ENCODE measurements at places on chromosomes 6 and 20. TPM values are rescaled to one million over a fixed set of nuclear protein-coding genes. Genes with fewer than 3 reads are reported as not detected.

The GMPR gene
- 6.1 TPM for total RNA-seq

The GHRH gene
- not detected for total RNA-seq

The PAK5 gene
- 0.76 TPM for total RNA-seq

DNA sequence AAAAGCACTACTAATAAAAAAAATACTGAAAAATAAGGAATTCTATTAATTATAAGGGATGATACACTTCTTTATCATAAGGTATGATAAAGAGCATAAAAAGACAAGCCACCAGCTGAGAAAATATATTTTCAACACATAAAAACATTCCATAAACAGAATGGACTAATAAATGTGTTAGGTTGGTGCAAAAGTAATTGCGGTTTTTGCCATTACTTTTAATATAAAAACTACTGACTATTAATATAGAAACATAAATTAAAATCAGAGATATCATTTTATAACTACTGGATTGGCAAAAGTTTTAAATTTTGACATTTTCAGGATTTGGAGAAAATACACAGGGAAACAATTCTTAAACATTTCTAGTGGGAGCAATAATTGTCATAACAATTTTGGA lies 37.1 kb upstream of the FKBP1C start:
- H3K36me3 ChIP-seq = no peaks in the 10 kb centered on the region
- H3K27ac ChIP-seq = no peak overlapping the region
- no peak for DNase-seq

DNA sequence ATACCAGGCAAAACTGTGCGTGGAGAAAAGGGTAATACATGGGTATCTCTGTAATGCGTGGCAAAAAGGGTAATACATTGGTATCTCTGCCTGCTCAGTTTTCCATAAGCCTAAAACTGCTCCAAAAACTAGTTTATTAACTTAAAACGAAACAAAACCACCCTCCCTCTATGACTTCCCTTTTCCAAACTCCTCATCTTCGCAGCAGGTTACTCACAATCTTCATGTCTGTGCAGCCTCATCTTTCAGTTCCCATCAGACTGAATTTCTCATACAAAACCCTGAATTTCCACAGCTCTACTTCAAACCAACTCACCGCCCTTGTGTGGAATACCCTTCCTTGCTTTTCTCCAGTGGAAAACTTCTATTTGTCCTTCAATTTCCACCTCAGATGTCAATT lies 199.4 kb downstream of the PHACTR1 start:
- H3K4me3 ChIP-seq = no peak overlapping the region
- peaks cover 6% of the 10 kb centered on the region for H3K27me3 ChIP-seq

GRCh38 chr20:56843386-56843785 lies 214.3 kb downstream of the TFAP2C start:
- H3K4me3 ChIP-seq = no peak overlapping the region
- H3K27ac ChIP-seq = no peak overlapping the region
- no peak for DNase-seq
- no peaks in the 10 kb centered on the region for H3K4me1 ChIP-seq
- H3K36me3 ChIP-seq = no peaks in the 10 kb centered on the region

- no peaks in the 10 kb centered on the region for H3K36me3 ChIP-seq
- H3K4me3 ChIP-seq = no peak overlapping the region
- peaks cover 8% of the 10 kb centered on the region for H3K27me3 ChIP-seq
- peaks cover 8% of the 10 kb centered on the region for H3K4me1 ChIP-seq
- H3K27ac ChIP-seq = no peak overlapping the region
These were observed 16.1 kb downstream of the SMOC2 start for GRCh38 chr6:168456907-168457652.

GRCh38 chr6:138476116-138476515 lies 23.2 kb downstream of the NHSL1 start:
- DNase-seq = no peak
- H3K36me3 ChIP-seq = no peaks in the 10 kb centered on the region
- no peaks in the 10 kb centered on the region for H3K27me3 ChIP-seq
- H3K4me3 ChIP-seq = no peak overlapping the region
- H3K4me1 ChIP-seq = no peaks in the 10 kb centered on the region

DNA sequence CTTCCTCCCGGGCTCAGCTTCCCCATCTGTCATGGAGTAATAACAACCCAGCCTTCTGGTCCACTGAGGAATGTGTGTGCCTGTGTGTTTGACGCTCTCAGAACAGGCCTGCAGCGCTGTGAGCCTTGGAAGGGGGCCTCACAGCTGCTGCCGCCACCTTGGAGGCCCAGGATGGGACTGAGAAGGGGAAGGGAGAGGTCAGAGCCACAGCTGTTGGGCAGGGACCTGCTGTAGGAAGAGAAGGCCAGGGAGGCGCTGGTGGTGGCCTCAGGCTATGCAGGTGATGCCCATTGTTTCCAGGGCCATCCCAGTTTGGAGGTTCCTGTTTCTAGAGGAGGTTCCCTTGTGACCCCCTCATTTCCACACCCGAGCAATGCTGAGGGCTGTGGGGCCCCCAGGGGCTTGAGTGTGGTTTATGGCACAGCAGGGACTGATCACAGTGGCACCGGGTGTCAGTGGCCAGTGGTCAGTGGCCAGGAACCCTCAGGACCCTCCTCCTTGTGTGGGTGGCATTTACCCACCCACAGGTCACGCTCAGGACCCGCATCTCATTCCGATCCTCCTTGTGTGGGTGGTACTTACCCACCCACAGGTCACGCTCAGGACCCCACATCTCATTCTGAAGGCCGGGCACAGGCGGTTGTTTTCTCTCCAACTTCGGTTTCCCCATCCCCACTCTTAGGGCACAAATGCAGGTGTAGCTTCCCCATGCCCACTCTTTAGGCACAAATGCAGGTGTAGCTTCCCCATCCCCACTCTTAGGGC lies 14.0 kb downstream of the TPD52L2 start:
- H3K36me3 ChIP-seq = no peaks in the 10 kb centered on the region
- H3K4me3 ChIP-seq = no peak overlapping the region

- no peak overlapping the region for H3K27ac ChIP-seq
- DNase-seq = no peak
- peaks cover 5% of the 10 kb centered on the region for H3K27me3 ChIP-seq
- no peaks in the 10 kb centered on the region for H3K4me1 ChIP-seq
- H3K36me3 ChIP-seq = no peaks in the 10 kb centered on the region
These were observed 51.6 kb upstream of the POU3F2 start for GRCh38 chr6:98782772-98783171.

Data from hepatocyte (in vitro differentiated cells).